ENCODE measurements at places on chromosomes 16 and 17. TPM values are rescaled to one million over a fixed set of nuclear protein-coding genes. Genes with fewer than 3 reads are reported as not detected.
A peak's percentile ranks its signal among the peaks of the same experiment; 100 is the strongest.

The OTOP3 gene
- not detected for total RNA-seq

The TBC1D3 gene
- total RNA-seq = not detected

The WNK4 gene
- 3.5 TPM for total RNA-seq

The NAGS gene
- 2.7 TPM for total RNA-seq

The GRAP gene
- total RNA-seq = 0.21 TPM

The CCL8 gene
- not detected for total RNA-seq

DNA sequence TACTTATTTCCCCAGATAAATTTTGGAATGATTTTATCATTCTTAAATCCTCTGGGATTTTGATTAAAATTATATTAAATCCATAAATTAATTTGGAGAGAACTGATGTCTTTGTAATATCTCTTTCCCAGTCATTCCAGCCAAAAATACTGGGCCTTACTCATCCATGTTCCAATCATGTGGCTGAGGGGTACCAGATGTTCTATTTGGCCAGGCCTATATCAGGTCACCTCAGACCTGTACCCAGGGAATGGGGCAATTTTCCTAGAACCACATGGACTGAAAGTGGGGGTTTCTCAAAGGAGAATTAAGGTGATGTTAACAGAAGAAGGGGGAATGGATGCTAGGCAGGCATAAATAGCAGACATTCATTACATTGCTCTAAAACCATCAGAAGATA, 7.5 kb downstream of the SNTB2 start:
- no peak overlapping the region for H3K4me3 ChIP-seq
- peaks cover 27% of the 10 kb centered on the region for H3K4me1 ChIP-seq
- no peak overlapping the region for H3K27ac ChIP-seq
- H3K36me3 ChIP-seq = no peaks in the 10 kb centered on the region
- no peaks in the 10 kb centered on the region for H3K27me3 ChIP-seq

DNA sequence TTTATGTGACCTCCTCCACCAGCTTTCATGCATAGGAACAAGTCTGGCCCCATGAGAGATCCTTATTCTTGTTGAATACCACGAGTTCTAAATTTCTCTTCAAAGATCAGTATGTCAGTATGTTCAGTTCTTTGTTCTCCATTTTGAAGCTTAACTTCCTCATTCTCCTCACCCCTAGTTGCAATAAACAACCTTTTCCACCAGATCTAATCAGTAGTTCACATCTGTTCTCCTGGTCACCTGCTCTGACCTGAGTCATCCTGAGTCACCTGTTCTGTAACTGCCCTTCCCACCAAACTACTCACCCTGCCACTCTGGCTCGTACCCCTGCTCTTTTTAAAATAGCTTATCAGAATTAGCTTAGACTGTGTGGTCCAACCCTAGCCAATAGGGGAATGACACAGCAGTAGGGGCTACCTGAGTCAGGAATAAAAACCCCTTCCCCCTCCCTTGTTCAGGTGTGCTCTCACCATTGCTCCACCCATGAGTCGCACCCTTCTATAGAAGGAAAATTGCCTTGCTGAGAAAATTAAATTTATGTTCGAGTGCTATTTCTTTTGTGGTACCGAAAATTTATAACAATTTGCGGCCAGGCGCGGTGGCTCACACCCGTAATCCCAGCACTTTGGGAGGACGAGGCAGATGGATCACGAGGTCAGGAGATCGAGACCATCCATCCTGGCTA, 94.6 kb downstream of the EMP2 start:
- H3K27ac ChIP-seq = no peak overlapping the region
- no peaks in the 10 kb centered on the region for H3K27me3 ChIP-seq
- no peak overlapping the region for H3K4me3 ChIP-seq
- no peaks in the 10 kb centered on the region for H3K4me1 ChIP-seq

DNA sequence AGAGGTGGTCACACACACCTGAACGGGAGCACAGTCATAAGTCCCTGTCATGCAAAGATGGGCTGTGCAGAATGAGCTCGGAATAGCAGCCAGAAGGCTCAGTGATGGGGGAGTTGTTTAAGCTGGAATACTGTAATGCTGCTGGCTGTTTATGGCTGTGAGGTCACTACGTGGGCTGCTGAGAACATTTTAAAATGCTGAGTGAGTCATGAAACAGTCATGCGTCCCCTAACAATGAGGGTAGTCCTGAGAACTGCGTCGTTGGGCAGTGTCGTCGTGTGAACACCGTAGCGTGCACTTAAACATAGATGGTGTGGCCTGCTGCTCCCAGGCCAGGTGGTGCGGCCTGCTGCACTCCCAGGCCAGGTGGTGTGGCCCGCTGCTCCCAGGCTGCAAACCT, 39.7 kb downstream of the TBCD start:
- H3K27ac ChIP-seq = no peak overlapping the region
- H3K4me1 ChIP-seq = no peaks in the 10 kb centered on the region

DNA sequence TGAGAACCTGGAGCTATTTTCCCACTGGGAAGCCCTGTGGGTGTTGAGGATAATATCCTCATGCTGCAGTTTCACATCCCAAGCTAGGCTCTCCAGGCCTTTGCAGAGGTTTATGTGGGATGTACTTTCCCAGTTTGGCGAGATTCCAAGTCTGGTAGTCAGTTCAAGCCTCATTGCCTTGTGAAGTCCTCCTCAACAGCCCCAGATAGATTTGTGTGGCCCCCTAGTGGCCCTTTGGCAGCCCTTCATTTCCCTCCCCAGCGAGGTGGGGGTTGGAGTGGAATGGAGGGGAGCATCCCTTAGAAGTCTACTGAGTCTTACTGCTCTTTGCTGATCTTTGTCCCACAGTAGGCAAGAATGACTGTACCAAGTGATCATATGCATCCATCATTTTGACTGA, 137.9 kb downstream of the CDH11 start:
- H3K4me1 ChIP-seq = no peaks in the 10 kb centered on the region
- no peaks in the 10 kb centered on the region for H3K27me3 ChIP-seq
- no peaks in the 10 kb centered on the region for H3K36me3 ChIP-seq
- no peak for DNase-seq
- H3K4me3 ChIP-seq = no peak overlapping the region

- H3K27ac ChIP-seq = no peak overlapping the region
- H3K36me3 ChIP-seq = no peaks in the 10 kb centered on the region
- H3K4me3 ChIP-seq = no peak overlapping the region
- H3K27me3 ChIP-seq = no peaks in the 10 kb centered on the region
These were observed 27.2 kb downstream of the SPNS2 start for GRCh38 chr17:4525691-4526397.

DNA sequence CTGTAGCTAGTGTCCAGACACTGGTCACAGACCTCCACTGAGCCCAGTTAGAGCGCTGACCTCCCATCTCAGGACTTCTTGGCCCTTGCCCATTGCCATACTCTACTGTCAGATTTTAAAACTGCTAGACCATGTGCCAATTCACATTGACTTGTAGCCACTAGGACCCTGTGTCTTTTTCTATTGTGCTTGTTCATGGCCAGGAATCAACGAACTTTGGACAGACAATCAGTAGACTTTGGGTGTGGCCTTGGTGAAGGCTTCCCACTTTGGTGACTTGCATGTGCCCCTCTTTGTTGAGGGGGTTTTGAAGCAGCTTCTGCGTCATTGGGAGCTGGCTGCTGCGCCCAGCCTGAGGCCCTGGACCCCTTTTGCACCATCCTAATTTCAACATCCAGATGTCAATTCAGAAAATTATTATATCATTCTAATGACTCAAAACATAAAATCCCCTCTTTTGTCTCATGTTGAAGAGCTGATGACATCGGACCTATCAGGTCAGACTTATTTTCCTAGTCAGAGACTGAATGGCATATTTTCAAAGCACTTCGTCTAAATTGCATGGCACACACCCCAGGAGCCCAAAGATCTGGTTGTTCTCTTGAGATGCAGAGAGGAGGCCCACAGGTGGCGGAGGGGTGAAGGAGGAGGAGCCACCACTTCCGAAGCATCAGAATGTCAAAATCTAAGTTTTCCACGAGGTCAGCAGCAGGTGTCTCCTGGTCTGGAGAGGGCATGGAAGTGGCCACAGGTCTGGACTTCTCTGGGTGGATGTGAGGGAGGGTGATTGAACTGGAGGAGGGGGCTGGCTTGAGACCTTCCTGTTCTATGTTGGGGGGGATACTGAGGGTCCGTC, 93.4 kb upstream of the CBX4 start:
- H3K4me1 ChIP-seq = peaks cover 34% of the 10 kb centered on the region
- DNase-seq = no peak
- no peaks in the 10 kb centered on the region for H3K27me3 ChIP-seq

DNA sequence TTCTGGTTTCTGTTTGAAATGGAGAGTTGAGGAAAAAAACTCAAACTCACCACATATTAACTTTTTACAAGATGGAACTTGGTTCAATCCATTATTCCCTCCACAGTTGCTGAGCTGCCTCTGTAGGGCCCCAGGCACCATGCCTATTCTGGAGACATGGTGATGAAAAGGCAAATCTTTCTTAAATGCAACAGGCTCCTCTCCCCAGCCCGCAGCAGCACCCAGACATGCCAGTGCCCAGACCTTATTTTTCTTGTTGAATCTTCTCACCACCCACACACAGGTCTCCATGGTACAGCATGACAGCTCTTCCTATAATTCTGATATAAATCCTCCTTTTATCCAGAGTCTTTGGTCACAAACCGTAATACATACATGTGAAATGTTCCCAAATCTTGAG, 7.6 kb downstream of the CYTH1 start:
- H3K4me3 ChIP-seq = no peak overlapping the region
- H3K27ac ChIP-seq = peak overlapping the region; percentile 74
- H3K27me3 ChIP-seq = no peaks in the 10 kb centered on the region
- no peak for DNase-seq
- peaks cover 16% of the 10 kb centered on the region for H3K4me1 ChIP-seq

GRCh38 chr16:72844225-72844920, 203.6 kb downstream of the ZFHX3 start:
- no peak overlapping the region for H3K4me3 ChIP-seq
- H3K27ac ChIP-seq = no peak overlapping the region
- H3K4me1 ChIP-seq = peaks cover 8% of the 10 kb centered on the region
- H3K27me3 ChIP-seq = no peaks in the 10 kb centered on the region
- H3K36me3 ChIP-seq = no peaks in the 10 kb centered on the region
- no peak for DNase-seq

DNA sequence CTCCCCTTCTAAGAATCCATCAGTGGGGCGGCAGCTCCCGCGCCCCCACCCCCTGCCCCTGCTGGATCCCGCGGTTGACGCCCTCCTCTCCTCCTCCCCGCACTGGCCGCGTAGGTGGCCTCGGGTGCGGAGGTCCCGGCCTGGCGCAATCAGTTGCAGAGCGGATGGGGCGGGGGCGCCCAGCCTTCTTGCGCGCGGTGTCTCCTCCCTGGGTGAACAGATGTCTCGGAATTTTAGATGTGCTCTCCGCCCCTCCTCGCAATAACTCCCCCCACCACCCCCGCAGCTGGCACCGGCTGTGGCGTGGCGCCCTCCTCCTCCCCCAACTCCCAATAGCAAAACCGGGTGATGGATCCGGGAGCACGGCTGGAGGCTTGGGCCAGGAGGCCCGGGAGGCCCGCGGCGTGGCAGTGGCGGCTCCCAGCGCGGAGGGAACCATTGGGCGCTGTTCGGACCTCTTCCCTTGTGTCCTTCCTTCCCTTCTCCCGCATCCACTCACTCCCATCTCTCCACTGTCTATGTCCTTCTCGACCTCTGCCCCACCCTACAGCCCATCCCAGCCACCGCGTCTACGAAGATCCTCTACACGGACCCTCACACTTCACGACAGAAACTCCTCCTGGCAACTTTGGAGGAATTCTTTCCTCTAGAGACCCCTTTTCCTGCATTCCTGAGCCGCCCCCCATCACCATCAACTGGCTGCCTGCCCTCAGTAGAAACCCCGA, 11.0 kb downstream of the NEUROD2 start:
- no peak overlapping the region for H3K27ac ChIP-seq
- peaks cover 14% of the 10 kb centered on the region for H3K27me3 ChIP-seq
- DNase-seq = no peak
- no peak overlapping the region for H3K4me3 ChIP-seq
- no peaks in the 10 kb centered on the region for H3K36me3 ChIP-seq

- H3K27ac ChIP-seq = no peak overlapping the region
- no peak overlapping the region for H3K4me3 ChIP-seq
- DNase-seq = no peak
- no peaks in the 10 kb centered on the region for H3K4me1 ChIP-seq
- no peaks in the 10 kb centered on the region for H3K36me3 ChIP-seq
These were observed 219.2 kb upstream of the RBFOX1 start for GRCh38 chr16:7113395-7113794.

DNA sequence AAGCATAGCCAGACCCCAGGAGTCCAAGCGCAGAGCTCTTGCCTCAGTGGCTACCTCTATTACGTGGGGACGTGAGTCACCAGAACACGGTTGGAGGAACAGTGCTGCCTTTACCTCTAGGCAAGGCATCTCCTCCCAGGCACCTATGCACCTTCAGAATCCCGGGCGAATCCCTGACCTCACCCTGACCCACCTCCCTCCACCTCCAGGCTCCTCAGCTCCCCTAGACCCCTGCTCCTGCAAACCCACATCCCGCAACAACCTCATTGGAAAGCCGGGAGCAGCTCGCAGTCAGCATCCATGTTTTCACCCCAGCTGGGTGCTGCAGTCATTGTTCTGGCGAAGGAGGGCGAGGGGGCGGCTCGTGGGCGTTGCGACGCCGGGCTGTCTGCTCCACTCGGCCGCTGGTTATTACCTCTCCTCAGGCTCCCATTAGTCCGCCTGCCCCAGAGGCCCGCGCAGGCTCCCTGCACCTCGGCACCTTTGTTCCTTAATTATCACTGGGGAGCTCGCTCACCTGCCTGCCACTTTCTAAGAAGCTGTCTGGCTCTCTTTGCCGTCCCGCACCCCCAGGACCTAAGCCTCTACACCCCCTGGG, 24.6 kb upstream of the DLX4 start:
- DNase-seq = no peak
- no peak overlapping the region for H3K27ac ChIP-seq
- H3K27me3 ChIP-seq = no peaks in the 10 kb centered on the region
- no peaks in the 10 kb centered on the region for H3K36me3 ChIP-seq

DNA sequence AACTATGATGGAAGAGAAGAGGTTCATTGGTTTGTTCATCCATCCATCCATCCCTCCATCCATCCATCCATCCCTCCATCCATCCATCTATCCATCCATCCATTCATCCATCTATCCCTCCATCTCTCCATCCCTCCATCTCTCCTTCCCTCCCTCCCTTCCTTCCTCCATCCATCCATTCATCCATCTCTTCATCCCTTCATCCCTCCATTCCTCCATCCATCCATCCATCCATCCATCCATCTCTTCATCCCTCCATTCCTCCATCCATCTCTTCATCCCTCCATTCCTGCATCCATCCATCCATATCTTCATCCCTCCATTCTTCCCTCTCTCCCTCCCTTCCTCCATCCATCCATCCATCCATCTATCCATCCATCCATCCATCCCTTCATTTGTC, 10.0 kb upstream of the PPL start:
- peaks cover 73% of the 10 kb centered on the region for H3K4me1 ChIP-seq
- H3K36me3 ChIP-seq = no peaks in the 10 kb centered on the region
- peak overlapping the region; percentile 71 for H3K27ac ChIP-seq
- no peak overlapping the region for H3K4me3 ChIP-seq
